CD8-positive, alpha-beta memory T cell (primary cell): ENCODE measurements at places on chromosomes 2 and 18. TPM values are rescaled to one million over a fixed set of nuclear protein-coding genes. Genes with fewer than 3 reads are reported as not detected.

GRCh38 chr2:134639265-134639664, 79.5 kb downstream of the TMEM163 start:
- DNase-seq: no peak

GRCh38 chr2:26946841-26947784, 23.3 kb upstream of the MAPRE3 start:
- no peak for DNase-seq

- DNase-seq: no peak
Measured at GRCh38 chr2:149719695-149720094, 132.1 kb upstream of the MMADHC start.

Gene KHK
- 14.5 TPM for total RNA-seq

Gene NOL4
- not detected for total RNA-seq

Gene RAB10
- 155 TPM for total RNA-seq

DNA sequence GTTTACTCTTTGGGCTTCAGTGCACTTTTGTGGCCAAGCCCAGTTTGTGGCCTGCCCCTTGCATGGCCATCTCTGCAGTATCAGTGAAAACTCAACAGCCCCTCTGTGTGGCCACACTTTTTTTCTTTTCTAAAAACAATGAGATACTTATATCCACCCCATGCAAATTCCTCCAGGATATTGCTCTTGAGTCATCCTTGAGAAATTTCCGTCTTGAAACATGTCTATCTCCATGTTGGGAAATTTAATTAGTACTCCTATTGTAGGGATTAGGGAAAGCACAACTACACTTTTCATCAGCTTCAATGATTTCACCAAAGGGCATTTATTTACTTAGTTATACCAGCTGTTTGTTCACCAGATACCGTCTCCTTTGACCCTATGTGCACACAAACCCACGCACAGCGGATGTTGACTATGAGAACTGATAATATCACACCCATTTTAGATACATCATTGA, 993.1 kb downstream of the TSN start:
- no peak for DNase-seq
